ENCODE measurements at places on chromosomes 1 and 21. TPM values are rescaled to one million over a fixed set of nuclear protein-coding genes. Genes with fewer than 3 reads are reported as not detected.
A peak's percentile ranks its signal among the peaks of the same experiment; 100 is the strongest.

The CFHR5 gene
- not detected for total RNA-seq

The PLPPR5 gene
- not detected for total RNA-seq

The C1orf141 gene
- not detected for total RNA-seq

The CLDN19 gene
- not detected for total RNA-seq

The CADM3 gene
- total RNA-seq, result 8.7 TPM

The RASSF5 gene
- total RNA-seq, result 5.4 TPM

The MAP7D1 gene
- total RNA-seq, result 37.7 TPM

The KANK4 gene
- 0.96 TPM for total RNA-seq

The GRIK3 gene
- 1.2 TPM for total RNA-seq

The FCRL6 gene
- total RNA-seq, result not detected

The DMBX1 gene
- total RNA-seq, result not detected

GRCh38 chr1:118947790-118948189 is 40.4 kb downstream of the TBX15 start:
- no peaks in the 10 kb centered on the region for H3K36me3 ChIP-seq
- DNase-seq, result no peak
- no peaks in the 10 kb centered on the region for H3K4me1 ChIP-seq
- H3K27me3 ChIP-seq, result no peaks in the 10 kb centered on the region
- no peak overlapping the region for H3K4me3 ChIP-seq
- H3K27ac ChIP-seq, result no peak overlapping the region

GRCh38 chr1:163169553-163169952 is 33.2 kb downstream of the RGS5 start:
- H3K27me3 ChIP-seq, result no peaks in the 10 kb centered on the region
- H3K4me3 ChIP-seq, result no peak overlapping the region
- H3K27ac ChIP-seq, result no peak overlapping the region
- H3K4me1 ChIP-seq, result no peaks in the 10 kb centered on the region
- DNase-seq, result no peak
- no peaks in the 10 kb centered on the region for H3K36me3 ChIP-seq

DNA sequence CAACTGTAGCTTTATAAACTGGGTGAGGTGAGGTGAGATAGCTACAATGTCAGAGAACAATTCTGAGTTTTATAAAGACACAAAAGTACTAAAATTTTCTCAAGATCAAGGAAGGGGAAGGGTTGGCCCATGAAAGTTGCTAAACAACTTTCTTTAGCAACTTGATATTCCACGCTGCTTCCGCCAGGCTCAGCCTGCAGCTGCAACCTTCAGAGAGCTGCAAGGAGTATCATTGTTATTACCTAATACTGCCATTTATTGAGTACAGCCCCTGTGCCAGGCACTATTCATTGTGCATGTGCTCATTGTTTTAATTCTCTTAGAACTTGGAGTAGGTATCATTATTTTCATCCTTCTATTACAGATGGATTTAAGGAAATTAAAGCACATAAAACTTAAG is 34.1 kb upstream of the SUCO start:
- no peak overlapping the region for H3K27ac ChIP-seq
- no peak for DNase-seq
- H3K4me3 ChIP-seq, result no peak overlapping the region
- H3K4me1 ChIP-seq, result no peaks in the 10 kb centered on the region

DNA sequence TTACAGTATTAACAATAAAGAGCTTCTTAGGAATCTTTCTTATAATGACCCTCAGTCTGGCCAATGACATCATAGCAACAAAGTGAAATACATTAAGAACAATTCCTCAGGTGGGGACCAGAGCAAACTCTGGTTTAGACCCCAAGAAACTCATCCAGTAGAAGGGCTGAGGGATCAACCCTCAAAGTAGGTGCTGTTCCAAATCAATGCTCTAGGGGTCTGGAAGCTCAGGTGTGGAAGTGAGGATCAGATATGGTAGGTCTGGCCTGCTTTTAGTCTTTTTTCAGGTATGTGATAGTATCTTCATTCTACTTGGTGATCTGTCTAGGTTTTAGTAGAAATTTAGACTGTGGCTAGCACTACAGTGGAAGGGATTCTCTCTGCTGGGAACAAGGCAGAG is 291.7 kb downstream of the PDE4B start:
- DNase-seq, result no peak
- H3K27ac ChIP-seq, result no peak overlapping the region
- no peaks in the 10 kb centered on the region for H3K36me3 ChIP-seq
- H3K4me3 ChIP-seq, result no peak overlapping the region
- no peaks in the 10 kb centered on the region for H3K4me1 ChIP-seq

DNA sequence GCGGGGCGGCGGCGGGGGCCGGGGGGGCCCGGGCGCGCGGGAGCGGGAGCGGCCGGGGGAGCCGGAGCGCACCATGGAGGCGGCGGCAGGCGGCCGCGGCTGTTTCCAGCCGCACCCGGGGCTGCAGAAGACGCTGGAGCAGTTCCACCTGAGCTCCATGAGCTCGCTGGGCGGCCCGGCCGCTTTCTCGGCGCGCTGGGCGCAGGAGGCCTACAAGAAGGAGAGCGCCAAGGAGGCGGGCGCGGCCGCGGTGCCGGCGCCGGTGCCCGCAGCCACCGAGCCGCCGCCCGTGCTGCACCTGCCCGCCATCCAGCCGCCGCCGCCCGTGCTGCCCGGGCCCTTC is 546 bp downstream of the SKI start:
- H3K27me3 ChIP-seq, result no peaks in the 10 kb centered on the region
- no peaks in the 10 kb centered on the region for H3K36me3 ChIP-seq
- peak overlapping the region; percentile 63 for H3K4me3 ChIP-seq
- H3K4me1 ChIP-seq, result peaks cover 22% of the 10 kb centered on the region

- H3K4me3 ChIP-seq, result no peak overlapping the region
- no peak for DNase-seq
- no peaks in the 10 kb centered on the region for H3K4me1 ChIP-seq
- H3K27me3 ChIP-seq, result no peaks in the 10 kb centered on the region
- H3K36me3 ChIP-seq, result no peaks in the 10 kb centered on the region
These were observed 49.2 kb upstream of the MAN1A2 start for GRCh38 chr1:117318011-117318410.

DNA sequence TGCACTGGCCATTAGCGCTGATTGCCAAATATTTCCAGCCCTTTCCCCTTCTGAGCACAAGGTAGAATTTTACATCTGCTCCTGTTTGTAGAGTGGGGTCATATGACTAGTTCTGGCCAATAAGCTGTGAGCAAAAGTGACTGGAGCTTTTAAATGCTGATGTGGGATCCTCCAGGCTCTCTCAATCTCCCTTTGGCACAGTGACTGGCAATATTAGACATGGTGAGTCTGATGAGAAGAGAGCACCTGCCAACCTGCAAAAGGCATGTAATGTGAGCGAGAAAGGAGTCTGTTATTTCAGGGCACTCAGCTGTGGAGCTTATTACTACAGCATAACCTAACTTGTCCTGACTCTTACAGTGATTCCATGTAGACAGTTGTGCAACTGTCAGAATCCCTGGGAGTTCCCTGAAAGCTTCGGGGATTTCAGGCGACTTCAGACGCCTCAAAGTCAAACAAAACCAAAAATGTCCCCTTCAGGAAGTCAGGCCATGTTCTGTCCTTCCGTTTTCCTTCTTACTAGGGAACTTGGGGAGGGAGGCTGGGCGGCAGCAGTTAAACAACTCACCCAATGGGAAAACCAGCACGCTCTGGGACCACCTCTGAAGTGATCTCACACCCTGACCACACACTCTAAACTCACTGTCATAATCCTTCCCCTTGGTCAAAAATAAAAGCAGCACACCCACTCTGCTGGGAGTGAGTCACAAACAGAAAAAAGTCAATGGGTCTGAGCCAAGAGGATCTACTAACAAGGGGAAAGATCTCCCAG is 3.6 kb upstream of the RASSF5 start:
- H3K4me3 ChIP-seq, result no peak overlapping the region
- H3K36me3 ChIP-seq, result no peaks in the 10 kb centered on the region
- DNase-seq, result no peak
- H3K27ac ChIP-seq, result no peak overlapping the region

GRCh38 chr1:194534784-194535183 is 1348.4 kb upstream of the B3GALT2 start:
- no peak overlapping the region for H3K27ac ChIP-seq
- no peaks in the 10 kb centered on the region for H3K27me3 ChIP-seq
- H3K36me3 ChIP-seq, result no peaks in the 10 kb centered on the region
- no peak for DNase-seq

GRCh38 chr1:115980998-115981993 is 5.0 kb downstream of the SLC22A15 start:
- no peak overlapping the region for H3K4me3 ChIP-seq
- H3K36me3 ChIP-seq, result no peaks in the 10 kb centered on the region
- peak; percentile 35 for DNase-seq

- no peaks in the 10 kb centered on the region for H3K4me1 ChIP-seq
- no peak for DNase-seq
- no peak overlapping the region for H3K4me3 ChIP-seq
- H3K36me3 ChIP-seq, result no peaks in the 10 kb centered on the region
These were observed 11.8 kb upstream of the KIAA0040 start for GRCh38 chr1:175204330-175204729.

DNA sequence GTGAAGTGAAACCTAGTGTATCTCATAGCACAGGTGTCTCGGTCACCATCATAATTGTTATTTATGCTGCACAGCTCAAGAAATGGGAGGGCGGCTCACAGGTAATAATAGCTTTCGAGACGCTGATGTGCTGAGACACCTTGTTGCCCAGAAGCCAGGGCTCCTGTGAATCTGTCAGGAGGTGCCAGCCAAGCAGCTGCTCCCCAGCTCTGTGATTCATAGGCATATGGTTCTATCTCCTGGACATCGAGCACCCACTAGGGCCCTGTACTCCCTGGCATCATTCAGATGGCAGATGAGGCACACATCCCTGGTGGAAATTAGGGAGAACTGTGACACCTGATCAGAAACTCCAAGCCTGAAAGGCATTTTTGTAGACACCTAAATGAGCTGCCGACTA is 53.5 kb downstream of the SYT6 start:
- no peak overlapping the region for H3K4me3 ChIP-seq
- no peak for DNase-seq
- no peaks in the 10 kb centered on the region for H3K4me1 ChIP-seq
- no peaks in the 10 kb centered on the region for H3K27me3 ChIP-seq

DNA sequence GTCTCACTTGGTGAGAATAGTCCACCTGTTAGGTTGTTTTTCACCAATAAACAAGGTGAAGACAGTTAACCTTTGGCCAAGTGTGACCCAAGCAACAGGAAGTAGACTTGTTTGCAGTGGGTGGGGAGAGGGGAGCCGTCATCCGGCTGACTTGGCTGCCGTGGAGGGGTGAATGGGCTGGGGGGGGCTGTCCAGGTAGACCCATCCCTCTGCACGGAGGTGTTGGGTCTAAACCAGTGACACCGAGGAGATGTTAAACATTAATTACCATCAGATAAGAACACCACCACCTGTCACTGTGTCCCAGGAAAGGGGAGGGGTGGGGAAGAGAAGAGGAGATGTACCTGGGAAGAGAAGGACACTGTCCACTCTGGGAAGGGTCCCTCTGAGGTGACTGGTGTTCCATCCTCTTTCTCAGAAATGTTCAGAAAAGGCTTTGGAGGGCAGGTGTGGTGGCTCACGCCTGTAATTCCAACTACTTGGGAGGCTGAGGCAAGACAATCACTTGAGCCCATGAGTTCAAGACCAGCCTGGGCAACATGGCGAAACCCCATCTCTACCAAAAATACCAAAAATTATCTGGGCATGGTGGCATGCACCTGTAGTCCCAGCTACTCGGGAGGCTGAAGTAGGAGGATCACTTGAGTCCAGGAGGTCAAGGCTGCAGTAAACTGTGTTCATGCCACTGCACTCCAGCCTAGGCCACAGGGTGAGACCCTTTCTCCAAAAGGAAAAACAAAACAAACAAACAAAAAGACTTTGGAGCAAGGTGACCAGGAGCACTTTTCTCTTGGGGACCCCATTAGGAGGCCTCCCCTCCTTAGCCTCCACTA is 6.7 kb upstream of the MYOM3 start:
- peaks cover 9% of the 10 kb centered on the region for H3K4me1 ChIP-seq
- no peaks in the 10 kb centered on the region for H3K27me3 ChIP-seq
- H3K27ac ChIP-seq, result peak overlapping the region; percentile 77
- H3K36me3 ChIP-seq, result no peaks in the 10 kb centered on the region
- H3K4me3 ChIP-seq, result no peak overlapping the region
- peak; percentile 74 for DNase-seq

GRCh38 chr1:114215436-114215835 is 61.8 kb upstream of the SYT6 start:
- H3K36me3 ChIP-seq, result no peaks in the 10 kb centered on the region
- no peak overlapping the region for H3K27ac ChIP-seq
- no peaks in the 10 kb centered on the region for H3K4me1 ChIP-seq

- DNase-seq, result no peak
- H3K4me3 ChIP-seq, result no peak overlapping the region
- H3K27ac ChIP-seq, result no peak overlapping the region
- H3K27me3 ChIP-seq, result no peaks in the 10 kb centered on the region
- no peaks in the 10 kb centered on the region for H3K4me1 ChIP-seq
These were observed 10.3 kb downstream of the WLS start for GRCh38 chr1:68221980-68222373.

DNA sequence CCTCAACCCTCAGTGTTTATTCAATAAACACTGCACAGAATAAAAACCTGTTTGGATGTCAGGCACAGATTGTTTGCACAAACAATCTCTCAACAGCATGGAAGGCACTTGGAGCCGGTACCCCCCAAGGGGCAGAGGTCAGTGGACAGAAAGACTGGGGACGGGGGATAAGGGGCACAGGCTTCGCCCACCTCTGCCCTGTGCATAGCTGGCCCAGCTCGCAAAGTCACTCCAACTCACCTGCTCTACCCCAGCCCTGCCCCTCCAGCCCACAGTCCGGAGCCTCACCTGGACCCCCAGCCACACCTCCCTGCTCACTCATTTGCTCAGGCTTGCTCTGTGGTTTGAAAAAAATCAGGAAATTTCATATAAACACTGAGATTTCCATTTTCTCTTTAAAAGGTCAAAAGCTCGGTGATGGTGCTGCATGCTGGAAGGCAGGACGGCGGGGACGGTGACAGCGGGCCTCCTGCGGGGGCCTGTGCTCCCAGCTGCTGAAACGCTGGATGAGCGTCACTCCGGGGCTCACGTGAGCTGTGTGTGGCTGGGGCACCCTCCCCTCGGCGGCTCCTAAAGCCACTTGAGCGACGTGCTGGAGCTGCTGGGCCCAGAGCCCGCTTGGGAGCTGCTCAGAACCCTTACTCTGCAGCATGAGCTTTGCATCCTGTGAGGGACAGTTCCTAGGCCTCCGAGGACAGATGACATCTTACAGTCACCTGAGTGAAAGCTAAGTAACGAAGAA is 54.5 kb downstream of the PRDM15 start:
- no peak overlapping the region for H3K4me3 ChIP-seq
- no peaks in the 10 kb centered on the region for H3K36me3 ChIP-seq
- H3K27me3 ChIP-seq, result no peaks in the 10 kb centered on the region
- H3K27ac ChIP-seq, result no peak overlapping the region

DNA sequence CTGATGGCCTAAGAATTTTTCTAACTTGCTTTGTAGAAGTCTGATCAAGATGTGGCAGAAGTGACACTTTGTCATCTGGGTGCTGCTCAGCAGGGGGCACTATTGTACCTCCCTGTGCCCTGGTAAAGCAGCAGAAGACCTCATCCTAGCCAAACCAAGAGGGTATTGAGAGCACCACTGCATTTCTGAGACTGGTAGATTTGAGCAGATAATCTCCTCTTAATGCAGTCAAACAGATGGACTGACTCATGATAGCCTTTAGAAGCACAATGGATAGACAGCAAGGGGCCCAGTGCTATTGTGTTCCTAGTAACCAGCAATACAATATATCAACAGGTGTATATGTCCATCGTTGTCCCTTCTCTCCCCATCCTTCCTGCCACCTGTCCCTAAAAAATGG is 5.7 kb downstream of the TPM3 start:
- H3K27me3 ChIP-seq, result no peaks in the 10 kb centered on the region
- no peaks in the 10 kb centered on the region for H3K36me3 ChIP-seq
- H3K4me3 ChIP-seq, result no peak overlapping the region
- DNase-seq, result peak; percentile 77
- H3K27ac ChIP-seq, result no peak overlapping the region
